ENCODE measurements at places on chromosomes 12 and 14.

- H3K36me3 ChIP-seq, result no peaks in the 10 kb centered on the region
- DNase-seq, result no peak
- no peak overlapping the region for H3K27ac ChIP-seq
- H3K4me1 ChIP-seq, result peaks cover 29% of the 10 kb centered on the region
- H3K4me3 ChIP-seq, result no peak overlapping the region
Observed at GRCh38 chr12:31756977-31757420, 28.2 kb upstream of the AMN1 start.

DNA sequence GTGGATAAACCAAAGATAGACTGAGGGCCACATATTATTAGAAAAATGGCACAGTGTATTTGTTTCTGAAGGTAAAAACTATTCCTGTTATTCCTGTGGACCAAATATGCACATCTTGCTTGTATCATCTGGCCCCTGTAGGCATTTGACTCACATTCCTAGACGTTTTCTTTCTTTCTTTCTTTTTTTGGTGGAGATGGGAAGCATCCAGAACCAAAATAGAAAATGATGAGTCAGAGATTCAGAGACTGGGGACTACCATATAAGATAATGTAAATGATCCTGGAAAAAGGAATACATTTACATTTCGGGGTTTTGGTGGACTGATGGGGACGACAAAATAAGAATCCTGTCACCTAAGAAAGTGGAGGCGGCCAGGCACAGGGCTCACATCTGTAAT, 24.2 kb downstream of the TRIM9 start:
- no peak overlapping the region for H3K27ac ChIP-seq
- no peaks in the 10 kb centered on the region for H3K36me3 ChIP-seq
- no peak overlapping the region for H3K4me3 ChIP-seq
- H3K4me1 ChIP-seq, result peaks cover 7% of the 10 kb centered on the region
- H3K27me3 ChIP-seq, result no peaks in the 10 kb centered on the region

DNA sequence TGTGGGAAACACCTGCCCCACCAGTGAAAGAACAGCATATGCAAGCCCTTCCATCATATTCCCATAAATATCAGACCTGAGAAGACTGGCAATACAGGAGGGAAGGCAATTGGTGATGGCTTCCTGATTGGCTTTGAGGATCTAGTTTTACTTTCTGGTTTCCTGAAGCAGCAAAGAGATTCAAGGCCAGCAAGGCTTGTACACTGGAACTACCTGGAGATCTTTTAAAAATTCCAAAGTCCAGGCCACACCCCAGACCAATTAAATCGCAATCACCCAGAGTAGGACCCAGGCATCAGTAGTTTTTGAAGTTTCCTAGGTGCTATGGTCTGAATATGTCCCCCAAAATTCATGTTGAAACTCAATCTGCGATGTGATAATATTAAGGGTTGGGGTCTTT, 2.9 kb upstream of the TEP1 start:
- peaks cover 19% of the 10 kb centered on the region for H3K4me1 ChIP-seq
- H3K36me3 ChIP-seq, result no peaks in the 10 kb centered on the region
- no peak overlapping the region for H3K27ac ChIP-seq
- DNase-seq, result no peak

- peaks cover 48% of the 10 kb centered on the region for H3K4me1 ChIP-seq
- H3K4me3 ChIP-seq, result no peak overlapping the region
- H3K36me3 ChIP-seq, result no peaks in the 10 kb centered on the region
- no peaks in the 10 kb centered on the region for H3K27me3 ChIP-seq
- no peak overlapping the region for H3K27ac ChIP-seq
- DNase-seq, result no peak
Observed at GRCh38 chr14:96816281-96816680, 19.1 kb downstream of the VRK1 start.

GRCh38 chr14:35600253-35600652, 66.3 kb downstream of the INSM2 start:
- no peak overlapping the region for H3K4me3 ChIP-seq
- no peaks in the 10 kb centered on the region for H3K36me3 ChIP-seq
- H3K27me3 ChIP-seq, result no peaks in the 10 kb centered on the region

DNA sequence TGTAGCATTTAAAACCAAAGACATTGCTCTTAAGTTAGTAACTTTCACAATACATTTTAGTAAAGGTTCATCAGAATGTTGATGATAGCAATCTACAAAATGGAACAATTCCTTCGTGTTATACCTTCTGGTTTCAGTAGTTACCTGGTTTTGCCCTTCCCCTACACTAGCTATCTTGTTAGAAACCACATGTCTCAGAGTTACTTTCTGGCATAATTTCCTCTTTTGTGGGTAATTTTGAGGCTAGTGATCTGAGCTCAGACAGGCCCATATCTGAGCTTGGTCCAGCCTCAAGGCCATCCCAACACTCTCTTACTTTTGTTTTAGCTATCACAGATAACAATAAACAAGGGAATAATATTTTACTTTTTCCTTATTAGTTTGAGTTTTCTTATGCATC, 196.9 kb downstream of the KITLG start:
- no peaks in the 10 kb centered on the region for H3K4me1 ChIP-seq
- no peaks in the 10 kb centered on the region for H3K36me3 ChIP-seq
- no peak overlapping the region for H3K4me3 ChIP-seq
- DNase-seq, result no peak
- H3K27ac ChIP-seq, result no peak overlapping the region
- no peaks in the 10 kb centered on the region for H3K27me3 ChIP-seq

DNA sequence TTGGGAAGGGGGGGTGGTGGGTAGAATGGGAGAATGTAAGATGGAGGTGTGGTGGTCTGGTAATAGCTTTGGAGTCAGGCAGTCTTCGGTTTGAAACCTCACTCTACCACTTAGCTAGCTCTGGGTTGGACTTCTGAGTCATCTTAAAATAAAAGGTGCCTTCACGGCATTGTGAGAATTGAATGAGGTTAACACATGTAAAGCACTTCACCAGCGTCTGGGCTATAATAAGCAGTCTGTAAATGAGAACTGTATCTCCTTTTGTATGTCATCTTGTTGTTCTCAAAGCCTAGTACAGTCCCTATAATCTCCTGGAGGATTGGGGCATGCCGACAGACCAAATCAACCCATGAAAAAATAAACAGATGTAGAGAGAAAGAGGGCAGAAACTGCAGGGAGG, 11.2 kb downstream of the C2CD5 start:
- H3K27me3 ChIP-seq, result no peaks in the 10 kb centered on the region
- no peak overlapping the region for H3K4me3 ChIP-seq
